ENCODE measurements at places on chromosomes 5 and 9.
A peak's percentile ranks its signal among the peaks of the same experiment; 100 is the strongest.

DNA sequence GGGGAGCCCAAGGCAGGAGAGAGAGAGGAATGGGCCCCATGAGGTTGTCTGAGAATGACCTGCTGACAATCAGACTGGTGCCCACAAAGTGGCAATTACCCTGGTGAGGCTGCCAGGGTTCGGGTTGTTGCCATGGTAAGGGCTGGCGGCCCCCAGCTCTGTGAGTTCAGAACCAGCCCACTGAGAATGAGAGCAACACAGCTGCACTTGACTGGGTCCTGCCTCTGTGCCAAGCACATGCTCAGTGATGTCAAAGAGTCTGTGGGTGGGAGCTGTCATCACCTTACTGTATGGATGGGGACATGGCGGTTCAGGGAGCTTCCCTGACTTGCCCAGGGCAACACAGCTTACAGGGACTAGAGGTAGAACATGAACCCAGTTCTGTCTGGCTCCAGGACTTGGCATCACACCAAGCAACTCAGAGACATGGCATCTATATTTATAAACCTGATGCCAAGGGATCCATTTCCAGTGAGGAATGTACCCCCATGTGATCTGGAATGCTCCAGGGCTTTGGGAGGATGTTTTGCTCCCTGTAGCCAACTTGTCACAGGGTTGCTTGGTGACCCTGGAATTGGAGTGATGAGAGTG is 38.2 kb upstream of the TEX48 start:
- no peak for DNase-seq

DNA sequence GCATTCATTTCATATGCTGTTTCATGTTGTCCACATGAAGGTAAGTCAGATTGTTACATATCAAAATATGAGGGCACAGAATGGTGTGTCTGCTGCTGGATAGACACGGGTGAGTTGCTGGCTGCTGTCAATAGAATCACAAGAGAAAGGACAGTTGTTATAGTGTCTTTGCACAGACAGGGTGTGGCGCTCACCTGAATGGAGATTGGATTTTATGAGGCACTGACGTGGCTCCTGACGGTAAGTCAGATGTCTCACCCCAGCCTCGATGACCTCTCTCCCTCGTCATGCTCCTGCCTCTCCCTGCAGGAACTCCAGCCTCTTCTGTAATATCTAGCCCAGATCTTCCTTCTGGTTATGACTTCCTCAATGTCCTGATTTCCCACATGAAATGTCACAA is 75.4 kb upstream of the SELENOP start:
- peak; percentile 42 for DNase-seq

- peak; percentile 22 for DNase-seq
These were observed 87.5 kb upstream of the FSD1L start for GRCh38 chr9:105360344-105360743.

DNA sequence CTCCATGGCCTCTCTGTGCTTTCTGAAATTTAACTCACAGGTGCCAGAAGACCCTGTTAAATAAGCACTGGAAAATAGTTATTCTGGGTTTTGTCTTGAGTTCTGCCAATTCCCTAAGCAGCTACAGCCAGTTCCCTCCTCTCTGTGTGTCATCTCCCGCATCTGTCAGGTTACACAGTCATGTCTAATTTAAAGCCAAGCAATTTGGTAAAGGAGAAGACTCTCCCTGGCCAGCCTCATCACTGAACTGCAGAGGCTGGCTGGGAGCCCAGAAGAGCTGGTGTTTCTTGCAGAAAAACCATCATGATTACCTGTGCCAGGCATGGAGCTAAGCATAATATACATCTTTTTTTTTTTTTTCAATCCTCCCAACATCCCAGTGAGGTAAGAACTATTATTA is 141.3 kb upstream of the ZNF366 start:
- DNase-seq: no peak

DNA sequence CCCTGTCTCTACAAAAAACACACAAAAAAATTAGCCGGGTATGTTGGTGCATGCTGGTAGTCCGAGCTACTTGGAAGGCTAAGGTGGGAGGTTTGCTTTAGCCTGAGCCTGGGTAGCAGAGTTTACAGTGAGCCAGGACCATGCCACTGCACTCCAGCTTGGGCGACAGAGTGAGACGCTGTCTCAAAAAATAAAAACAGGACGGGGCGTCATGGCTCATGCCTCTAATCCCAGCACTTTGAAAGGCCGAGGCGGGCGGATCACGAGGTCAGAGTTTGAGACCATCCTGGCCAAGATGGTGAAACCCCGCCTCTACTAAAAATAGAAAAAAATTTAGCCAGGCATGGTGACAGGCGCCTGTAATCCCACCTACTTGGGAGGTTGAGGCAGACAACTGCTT is 40.3 kb downstream of the UBE2D2 start:
- no peak for DNase-seq

DNA sequence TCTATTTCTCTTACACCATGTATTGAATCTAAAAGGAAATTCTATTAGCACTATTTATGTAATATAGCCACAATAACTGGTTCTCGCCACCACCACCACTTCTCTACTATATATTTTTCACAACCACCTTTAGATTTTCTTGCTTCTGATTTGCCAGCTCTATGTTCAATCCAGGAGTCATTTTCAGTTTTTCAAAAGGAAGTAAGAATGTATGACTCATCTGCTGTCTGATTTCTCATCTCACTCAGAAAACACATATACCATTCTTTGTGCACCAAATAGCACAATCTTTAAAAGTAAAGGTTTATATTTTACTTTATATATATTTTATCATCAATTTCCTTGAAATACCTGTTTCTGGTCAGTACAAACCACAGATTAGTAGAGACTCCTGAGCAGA is 1127.5 kb downstream of the TAF11L14 start:
- no peak for DNase-seq

- no peak for DNase-seq
These were observed 65.7 kb upstream of the TBC1D9B start for GRCh38 chr5:179973391-179973790.

Data from HT-29 (cell line).